Foreskin fibroblast (primary cell): ENCODE measurements at places on chromosomes 1 and 21.

GRCh38 chr1:54265659-54266058 is 65.7 kb downstream of the MRPL37 start:
- DNase-seq, result no peak

DNA sequence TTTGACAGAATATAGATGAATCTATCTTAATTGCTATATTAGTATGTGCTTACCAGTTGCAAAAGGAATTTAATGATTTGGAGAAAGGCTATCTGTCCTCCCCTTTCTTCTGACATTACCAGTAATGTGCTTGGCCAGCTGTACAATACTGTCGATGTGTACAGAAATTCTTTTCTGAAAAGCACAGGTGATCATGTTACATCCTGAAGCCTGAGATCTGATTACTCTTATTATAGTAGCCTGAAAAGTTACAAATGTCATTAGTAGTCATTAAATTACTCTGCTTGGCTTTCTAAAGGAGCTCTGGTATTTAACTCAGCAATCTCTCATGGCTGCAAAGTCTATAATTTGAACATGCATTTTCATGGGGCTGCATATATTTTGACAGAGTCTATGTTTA is 209.8 kb downstream of the PTPRC start:
- DNase-seq, result no peak

- DNase-seq, result no peak
Observed at GRCh38 chr1:92201973-92202372, 15.7 kb upstream of the C1orf146 start.

- DNase-seq, result peak; percentile 21
Observed at GRCh38 chr1:100950781-100951180, 54.9 kb downstream of the SLC30A7 start.

GRCh38 chr21:38404177-38404576 is 94.1 kb downstream of the ERG start:
- no peak for DNase-seq

DNA sequence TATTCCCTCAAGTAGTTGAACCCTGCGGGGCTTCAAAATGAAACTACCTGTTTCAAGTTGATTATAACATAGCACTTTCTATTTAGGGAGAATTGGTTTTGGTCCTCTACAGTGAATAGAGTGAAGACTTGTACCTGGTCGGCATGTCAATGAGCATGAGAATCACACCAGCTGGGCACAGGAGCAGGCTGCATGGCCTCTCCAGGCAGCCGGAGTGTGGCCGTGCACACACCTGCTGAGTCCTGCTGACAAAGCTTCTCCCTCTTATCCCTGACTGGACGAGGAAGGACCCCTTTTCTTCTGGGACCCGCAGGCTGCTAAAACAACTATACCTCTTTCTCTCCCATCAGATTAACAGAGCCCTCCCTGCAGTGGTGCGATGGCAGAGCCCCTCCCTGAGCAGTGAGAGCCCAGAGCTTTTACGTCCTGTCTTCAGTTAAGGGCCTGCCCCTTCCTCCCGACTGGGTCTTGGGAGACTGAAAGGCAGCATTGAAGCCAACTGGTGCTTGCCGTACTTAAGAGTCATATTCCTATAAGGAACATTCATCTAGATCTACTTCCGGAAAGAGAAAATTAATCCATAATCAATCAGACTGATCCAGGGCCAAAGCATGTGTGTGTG is 124.9 kb downstream of the CAPN8 start:
- DNase-seq, result no peak

- peak; percentile 23 for DNase-seq
Observed at GRCh38 chr1:91804546-91805023, 81.4 kb downstream of the TGFBR3 start.

DNA sequence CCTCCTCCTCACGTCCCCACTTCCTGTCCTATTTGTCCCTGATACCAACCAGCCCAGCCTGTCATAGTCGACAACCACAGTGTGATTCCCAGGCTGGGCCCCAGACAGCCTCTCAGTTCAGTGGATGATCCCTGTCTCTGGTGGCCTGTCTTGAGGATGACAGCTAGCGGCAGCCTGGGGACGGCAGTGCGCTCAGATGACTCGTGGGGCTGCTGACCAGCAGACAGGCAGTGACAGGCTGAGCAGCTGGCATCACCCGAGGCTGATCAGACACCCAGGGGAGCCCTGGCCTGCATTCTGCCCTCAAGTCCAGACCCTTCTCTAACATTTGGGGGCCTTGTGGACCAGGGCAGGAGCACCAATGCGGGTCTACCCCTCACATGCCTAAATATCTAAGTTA is 21.0 kb downstream of the NKAIN1 start:
- no peak for DNase-seq

- DNase-seq, result peak; percentile 55
Observed at GRCh38 chr1:34984793-34985608, at the start of gene TMEM35B. Gene TMEM35B (minus strand): TSS chr1:34985347. CDS start chr1:34985305, 42 bp downstream.

DNA sequence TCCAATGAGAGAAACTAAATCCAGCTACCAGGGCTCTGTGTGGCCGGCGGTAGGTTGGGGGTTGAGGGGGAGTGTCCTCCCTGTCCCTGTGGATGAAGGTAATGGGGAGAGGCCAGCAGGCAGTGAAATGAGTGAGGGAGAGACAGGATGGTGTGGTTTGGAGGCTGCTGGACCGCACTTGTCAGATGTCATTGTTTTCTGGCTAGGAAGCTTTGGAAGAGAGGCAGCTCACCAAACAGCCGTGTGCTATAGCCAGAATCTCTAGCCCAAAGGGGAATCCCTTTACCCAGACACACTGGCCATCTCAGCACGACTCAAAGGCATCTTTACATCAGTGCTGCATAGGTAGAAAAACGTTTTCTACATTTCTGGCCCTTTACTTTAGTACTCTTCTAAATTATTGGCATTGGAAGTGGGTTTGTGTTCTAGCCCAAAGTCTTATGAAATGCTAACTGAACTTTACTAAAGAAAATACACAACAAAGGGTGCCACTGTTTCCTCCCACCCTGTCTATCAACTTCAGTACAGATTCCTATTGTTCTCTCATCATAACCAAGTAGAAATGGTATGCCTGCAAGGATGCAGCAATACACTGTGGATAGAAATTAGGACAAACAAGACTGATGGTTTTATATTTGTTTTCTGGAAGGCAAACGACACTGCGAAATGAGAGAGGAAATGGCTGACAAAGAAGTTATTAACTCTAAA is 95.9 kb upstream of the COA6 start:
- no peak for DNase-seq

DNA sequence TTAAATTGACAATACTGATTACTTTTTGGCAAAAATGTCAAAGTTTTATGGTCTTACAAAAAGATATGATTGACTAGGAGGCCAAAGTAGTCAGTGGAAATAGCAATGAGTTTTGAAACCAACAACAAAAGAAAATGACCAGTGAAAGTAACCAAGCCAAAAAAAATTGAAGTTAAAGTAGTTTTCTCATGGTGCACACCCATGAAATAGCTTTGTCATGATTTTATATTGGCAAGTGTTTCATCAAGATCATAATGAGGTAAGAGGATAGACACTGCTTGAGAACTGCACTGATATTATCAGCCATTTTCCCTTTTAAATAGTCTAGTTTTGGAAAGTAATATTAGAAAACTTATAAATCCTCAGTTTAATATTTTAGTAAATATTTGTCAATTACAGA is 206.2 kb upstream of the ADAMTS5 start:
- DNase-seq, result peak; percentile 21

GRCh38 chr1:198771563-198772153 is 132.8 kb downstream of the PTPRC start:
- peak; percentile 63 for DNase-seq

GRCh38 chr1:107141491-107142126 is 770 bp downstream of the NTNG1 start:
- DNase-seq, result peak; percentile 41

DNA sequence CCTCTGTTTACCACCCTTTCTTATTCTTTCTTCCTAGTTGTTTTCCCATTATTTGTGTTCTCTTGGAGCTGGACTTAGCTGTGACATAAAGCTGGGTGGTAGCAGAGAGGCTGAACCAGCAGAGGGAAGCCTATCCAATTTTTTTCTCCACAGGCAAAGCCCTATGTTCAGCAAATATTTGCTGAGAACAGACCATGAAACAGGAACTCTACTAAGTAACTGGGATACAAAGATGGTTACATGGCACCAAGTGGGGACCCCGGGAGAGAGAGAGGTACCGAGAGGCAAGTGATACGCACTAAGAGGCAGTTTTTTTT is 6.6 kb downstream of the CFAP141 start:
- no peak for DNase-seq
